GM10248 (cell line): ENCODE measurements at places on chromosomes 3 and 15.

DNA sequence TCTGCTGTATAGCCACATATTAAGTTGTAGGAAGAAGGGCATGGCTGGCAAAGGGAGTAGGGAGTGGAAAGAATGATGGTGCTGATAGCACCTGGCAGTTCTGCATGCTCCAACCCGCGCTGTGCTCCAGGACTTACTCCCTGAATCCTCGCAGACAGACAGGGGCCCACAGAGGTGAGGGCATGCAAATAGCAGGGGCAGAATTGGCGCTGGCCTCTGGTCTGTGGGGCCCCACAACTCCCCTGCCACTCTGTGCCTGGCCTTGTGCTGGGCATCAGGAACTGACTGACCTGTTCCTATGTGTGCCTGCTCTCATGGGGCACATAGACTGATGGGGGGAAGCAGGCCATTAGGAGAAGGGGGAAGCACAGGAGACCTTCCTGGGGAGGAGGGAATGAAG, 20.9 kb downstream of the HDAC11 start:
- no peak for DNase-seq

DNA sequence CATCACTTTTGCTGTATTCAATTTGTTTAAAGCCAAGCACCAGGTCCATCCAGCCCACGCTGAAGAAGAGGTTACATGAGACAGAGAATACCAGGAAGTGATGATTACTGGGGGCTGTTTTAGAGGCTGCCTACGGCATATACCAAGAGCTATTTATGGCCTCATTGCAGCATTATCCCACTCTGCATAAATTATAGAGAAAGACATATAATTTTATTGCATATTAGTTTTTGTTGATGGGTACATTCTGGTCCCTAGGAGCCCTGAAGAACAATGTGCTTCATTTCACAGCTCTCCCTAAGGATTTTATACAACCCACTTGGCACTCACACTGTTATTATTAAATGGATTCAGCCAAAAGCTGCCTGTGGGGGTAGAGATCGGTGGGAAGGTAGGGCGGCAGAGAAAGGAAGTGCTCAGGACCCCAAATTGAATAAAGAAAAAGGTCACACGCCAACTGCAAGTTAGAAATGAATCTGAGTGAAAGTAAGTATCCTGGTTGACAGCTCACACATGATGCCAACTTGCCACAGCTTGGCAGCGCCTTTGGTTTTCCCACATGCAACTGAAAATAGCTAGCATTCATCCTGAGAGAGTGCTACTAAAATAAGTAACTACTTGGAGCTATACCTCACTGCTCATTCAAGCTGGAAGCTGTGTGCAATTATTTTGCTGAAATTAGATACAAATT, 73.7 kb downstream of the CCNL1 start:
- no peak for DNase-seq

GRCh38 chr3:124915254-124915653, 19.3 kb downstream of the MUC13 start:
- no peak for DNase-seq

DNA sequence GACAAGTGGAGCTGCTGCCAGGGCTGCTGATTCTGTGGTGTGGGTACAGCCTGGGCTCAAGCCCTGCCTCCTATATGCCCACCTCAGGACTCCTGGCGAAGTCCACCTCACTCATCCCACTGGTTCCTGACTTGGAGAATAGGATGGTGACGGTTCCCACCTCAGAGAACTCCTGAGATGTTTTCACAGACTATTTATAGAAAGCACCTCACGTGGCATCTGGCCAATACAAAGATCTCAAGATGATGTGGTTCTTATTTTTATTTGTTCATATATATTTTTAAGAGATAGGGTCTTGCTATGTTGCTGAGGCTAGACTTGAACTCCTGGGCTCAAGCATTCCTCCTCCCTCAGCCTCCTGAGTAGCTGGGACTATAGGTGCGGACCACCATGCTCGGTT, 236.9 kb upstream of the BHLHE40 start:
- no peak for DNase-seq

GRCh38 chr3:130506031-130506430, 10.9 kb upstream of the COL6A6 start:
- no peak for DNase-seq

DNA sequence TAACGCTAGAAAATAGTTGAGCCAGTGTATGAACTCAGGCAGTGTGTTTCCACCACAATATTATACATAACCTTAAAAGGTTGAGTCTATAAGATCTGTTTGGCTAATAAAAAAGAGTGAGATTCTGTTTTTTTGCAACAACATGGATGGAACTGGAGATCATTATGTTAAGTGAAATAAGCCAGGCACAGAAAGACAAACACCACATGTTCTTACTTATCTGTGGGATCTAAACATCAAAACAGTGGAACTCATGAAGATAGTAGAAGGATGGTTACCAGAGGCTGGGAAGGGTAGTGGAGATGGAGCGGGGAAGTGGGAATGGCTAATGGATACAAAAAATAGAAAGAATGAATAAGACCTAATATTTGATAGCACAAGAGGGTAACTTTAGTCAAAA, 150.7 kb downstream of the GABRG3 start:
- DNase-seq = no peak

GRCh38 chr15:81301815-81302399, 22.0 kb downstream of the STARD5 start:
- DNase-seq = peak; percentile 63

DNA sequence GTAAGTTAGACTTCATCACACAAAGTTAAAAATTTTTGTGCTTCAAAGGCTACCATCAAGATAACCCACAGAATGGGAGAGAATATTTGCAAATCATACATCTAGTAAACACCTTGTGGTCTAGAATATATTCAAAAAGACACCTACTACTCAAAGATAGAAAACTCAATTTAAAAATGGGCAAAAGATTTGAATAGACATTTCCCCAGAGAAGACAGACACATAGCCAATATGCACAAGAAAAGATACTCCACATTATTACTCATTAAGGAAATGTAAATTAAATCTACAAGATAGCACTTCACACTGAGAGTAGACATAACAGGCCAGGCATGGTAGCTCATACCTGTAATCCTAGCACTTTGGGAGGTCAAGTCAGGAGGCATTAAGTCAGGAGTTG, 87.8 kb upstream of the MANF start:
- DNase-seq = no peak

- DNase-seq = no peak
Measured at GRCh38 chr3:126528800-126529541, 5.0 kb downstream of the CHST13 start.

DNA sequence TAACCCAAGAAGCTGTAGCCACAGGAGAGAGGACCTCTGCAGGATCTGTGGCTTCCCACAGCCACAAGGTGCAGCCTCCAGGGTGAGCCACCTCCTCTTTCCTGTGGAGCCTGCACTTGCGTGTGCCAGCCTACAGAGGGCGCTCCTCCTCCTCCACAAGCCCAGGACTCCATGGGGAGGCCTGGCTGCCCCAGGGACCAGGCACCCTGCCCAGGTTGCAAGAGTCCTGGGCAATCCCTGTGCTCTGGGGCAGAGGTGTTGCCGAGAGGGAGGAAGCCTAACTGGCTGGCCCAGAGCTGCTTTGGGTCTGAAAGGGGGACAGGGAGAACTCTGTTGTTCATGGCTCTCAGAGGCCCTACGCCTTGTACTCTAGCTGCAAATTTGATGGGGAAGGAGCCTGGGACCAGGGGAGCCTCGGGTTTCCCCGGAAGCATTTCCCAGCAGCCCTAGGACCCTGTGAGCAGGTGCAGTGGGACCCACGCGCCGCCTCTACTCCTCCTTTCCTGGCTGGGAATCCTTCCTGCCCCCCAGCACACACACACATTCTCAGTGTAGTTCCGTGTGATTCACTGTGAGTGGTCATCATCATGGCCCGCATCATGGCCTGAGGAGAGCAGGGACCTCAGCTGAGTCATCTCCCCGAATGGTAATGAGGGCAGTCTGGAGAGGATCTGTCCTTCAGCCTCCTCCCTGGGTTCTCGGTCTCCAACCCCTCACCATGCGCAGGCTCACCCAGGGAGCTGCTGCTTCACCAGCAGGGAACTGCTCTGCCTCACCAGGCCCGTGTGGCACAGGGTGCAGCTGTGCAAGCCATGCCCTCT, 24.3 kb downstream of the TBC1D21 start:
- peak; percentile 82 for DNase-seq

GRCh38 chr3:79018671-79019136, 749.1 kb downstream of the ROBO1 start:
- peak; percentile 48 for DNase-seq

GRCh38 chr3:66478960-66479359, 21.9 kb downstream of the LRIG1 start:
- DNase-seq = no peak

GRCh38 chr15:70109978-70110377, 12.3 kb upstream of the TLE3 start:
- DNase-seq = no peak

DNA sequence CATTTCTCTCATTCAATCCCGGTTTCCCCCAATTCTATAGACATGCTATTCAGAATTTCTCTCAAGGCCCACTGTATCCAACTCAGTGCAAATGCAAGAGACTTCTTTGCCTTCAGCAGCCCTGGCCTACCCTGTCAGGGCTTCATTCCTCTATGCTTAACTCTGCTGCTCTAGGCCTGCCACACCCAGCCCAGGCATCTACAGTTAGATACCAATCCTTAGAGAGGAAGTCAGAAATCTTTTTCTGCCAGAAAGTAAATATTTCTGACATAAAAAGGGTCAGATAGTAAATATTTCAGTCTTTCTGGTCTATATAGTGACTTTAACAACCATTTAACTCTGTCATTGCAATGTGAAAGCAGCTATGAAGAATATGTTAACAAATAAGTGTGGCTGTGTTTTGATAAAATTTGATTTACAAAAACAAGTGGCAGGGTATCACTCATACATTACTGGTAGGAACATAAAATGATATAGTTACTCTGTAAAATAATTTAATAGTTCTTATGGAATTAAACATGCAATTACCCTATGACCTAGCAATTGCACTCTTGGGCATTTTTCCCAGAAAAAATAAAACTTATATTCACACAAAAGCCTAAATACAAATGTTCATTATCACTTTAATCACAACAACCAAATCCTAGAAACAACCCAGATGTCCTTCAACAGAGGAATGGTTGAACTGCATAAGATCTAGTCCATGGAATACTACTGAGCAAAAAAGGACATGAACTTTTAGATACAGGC, 942.0 kb downstream of the SQOR start:
- no peak for DNase-seq

DNA sequence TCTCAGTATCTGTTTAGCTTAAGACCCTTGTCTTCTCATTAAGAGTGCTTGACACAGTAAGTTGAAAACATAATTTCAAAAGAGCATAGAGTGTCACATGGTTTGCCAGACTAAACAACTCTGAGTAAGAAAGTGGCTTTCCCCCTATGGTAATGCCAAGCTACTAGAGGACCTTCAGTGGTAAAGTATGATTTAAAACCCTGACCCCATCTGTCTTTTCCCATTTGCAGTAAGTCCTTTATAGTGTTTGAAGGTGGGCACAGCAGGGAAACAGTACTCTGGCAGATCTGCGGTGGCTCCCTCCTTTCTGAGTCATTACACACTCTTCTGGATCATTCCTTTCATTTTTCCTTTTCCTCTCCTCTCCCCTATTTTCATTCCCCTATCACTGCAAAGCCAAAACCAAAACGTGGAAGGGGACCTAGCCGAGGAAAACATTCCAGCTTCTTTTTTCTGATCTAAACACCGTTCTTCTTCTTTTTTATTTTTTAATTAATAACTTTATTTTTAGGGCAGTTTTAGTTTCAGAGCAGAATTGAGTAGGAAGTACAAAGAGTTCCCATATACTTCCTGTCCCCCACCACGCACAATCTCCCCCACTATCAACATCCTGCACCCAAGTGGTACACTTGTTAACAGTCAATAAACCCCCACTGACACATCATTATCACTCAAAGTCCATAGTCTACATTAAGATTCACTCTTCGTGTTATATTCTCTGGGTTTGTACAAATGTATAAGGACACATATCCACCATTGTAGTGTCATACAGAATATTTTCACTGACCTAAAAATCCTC, 74.7 kb downstream of the PPARG start:
- no peak for DNase-seq

DNA sequence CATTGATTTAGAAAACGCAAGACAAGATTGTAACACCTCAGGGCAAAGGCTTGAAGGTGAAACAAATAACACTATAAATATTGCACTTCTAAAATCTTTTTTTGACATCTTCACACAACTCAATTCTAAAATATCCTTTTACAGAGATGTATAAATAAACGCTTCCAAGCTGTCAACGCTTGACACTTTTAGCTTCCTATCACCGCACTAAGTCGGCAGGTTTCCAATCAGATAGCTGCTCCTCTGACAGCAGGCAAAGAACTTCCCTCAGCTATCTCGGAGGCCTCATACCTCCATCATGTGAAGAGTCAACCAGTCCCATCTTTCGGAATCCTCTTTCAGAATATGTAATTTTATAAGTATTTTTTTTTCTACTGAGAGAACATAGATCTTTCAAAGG, 71.0 kb downstream of the PCOLCE2 start:
- no peak for DNase-seq

- no peak for DNase-seq
Measured at GRCh38 chr15:65183865-65184159, 1.3 kb downstream of the CLPX start.

GRCh38 chr3:42612928-42613327, 12.4 kb downstream of the NKTR start:
- no peak for DNase-seq

GRCh38 chr15:56927816-56928215, 9.4 kb downstream of the TCF12 start:
- no peak for DNase-seq

GRCh38 chr15:37046876-37047614, 53.3 kb downstream of the MEIS2 start:
- no peak for DNase-seq

DNA sequence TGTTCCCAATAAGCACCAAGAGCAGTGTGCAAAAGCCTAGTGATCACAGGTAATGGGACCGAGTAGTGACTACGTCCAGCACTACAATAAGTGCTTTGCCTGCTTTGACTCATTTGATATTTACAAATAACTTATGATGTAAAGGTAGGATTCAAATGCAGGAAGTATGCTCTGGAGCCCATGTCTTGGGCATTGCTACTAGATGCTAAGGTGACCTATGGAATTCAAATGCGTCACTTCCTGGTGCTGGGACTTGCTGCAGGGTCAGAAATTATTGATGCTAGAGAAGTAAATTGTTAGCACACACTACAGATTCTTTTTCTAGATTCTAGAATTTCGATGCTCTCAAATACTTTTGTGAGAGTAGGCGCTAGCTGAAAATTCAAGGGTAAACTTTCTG, 101.2 kb upstream of the TSC22D2 start:
- no peak for DNase-seq

DNA sequence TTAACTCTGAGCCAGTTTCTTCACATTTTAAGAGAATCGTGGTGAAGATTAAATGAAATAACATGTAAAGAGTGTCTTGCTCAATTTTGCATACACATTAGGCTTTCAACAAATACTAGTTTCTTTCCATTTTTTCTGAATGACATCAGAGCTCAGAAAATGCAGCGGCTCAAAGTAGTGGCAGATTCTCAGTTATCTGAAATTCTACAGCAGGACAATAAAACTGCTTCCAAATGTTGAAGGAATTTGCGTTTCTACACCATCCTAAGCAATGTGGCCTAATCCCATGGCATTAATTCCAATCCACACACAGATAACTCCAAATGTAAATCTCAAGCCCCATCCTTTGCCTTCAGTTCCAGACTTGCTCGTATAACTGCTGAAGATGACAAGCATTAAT, 115.8 kb downstream of the PLCH1 start:
- no peak for DNase-seq

- DNase-seq = peak; percentile 56
Measured at GRCh38 chr3:189967254-189967865, 153.3 kb downstream of the P3H2 start.
